ENCODE measurements at places on chromosomes 12 and 14.
A peak's percentile ranks its signal among the peaks of the same experiment; 100 is the strongest.

DNA sequence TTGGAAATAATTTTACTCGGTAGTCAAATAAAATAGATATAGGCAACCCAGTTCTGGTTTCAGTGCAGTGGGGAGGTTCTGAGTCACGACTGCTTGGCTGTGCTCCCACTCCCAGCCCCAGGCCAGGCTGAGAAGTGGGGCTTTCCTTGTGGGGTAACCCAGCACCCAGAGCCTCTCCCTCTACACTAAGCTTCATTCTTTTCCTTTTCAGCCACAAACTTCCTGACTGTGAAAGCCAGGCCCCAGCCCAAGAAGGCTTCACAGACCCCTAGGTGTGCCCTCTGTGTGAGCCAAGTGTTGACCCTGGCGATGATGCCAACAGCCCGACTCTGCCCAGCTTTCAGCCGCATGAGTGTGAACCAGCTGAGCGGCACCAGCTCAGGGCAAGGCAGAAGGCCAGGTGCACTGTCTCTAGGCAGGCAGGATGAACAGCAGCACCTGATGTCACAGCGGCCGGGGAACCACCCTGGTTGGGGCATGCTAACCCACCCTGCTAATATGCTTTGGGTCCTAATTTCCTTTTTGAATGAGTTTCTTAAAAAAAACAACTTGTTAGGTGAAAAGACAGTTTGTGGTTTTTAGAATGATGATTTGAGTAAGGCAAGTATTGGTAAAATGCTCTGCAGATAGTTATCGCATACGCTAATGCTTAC is 42.2 kb upstream of the ATP23 start:
- DNase-seq, result peak; percentile 46

DNA sequence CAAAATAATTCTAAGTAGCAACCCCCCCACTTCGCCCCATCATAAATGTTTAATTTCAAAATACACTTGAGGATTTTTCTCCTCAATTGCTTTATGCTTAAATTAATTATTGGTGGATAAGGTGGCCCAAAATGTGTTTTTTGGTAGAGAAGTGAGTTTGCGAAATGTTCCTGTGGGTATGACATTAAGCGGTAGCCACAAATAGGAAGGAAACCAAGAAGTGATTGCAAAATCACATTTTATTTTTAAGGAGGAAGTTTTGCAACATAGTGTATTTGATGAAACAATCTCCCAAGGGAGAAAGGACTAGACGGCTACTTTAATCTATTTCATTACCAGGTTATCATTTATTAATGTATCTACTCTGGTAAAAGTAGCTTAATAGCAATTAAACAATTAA is 25.5 kb downstream of the SLC25A3 start:
- no peak for DNase-seq

GRCh38 chr14:103716091-103716801 is 636 bp downstream of the ZFYVE21 start:
- no peak for DNase-seq

- DNase-seq, result peak; percentile 44
Observed at GRCh38 chr14:38481952-38482678, 226.2 kb upstream of the CLEC14A start.

GRCh38 chr12:108218921-108219320 is 89.8 kb downstream of the WSCD2 start:
- DNase-seq, result no peak

- DNase-seq, result no peak
Observed at GRCh38 chr12:101915841-101916240, 38.5 kb downstream of the DRAM1 start.

DNA sequence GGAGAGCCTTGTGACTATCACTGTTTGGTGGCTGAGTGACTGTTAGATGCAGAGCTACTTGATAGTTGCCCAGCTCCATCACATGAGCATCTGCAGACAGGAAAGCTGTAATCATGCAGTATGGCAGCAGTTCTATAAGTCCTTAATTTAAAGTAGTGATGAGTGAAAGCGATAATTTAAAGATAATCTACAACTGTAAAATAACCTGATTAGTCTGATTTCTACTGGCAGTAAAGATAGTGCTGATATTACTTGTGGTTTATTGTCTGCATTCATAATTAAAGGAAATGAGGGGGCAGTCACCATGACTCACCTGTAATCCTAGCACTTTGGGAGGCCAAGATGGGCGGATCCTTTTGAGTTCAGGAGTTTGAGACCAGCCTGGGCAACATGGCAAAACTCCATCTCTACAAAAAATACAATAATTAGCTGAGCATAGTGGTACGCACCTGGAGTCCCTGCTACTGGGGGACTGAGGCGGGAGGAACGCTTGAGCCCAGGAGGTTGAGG is 41.2 kb upstream of the PLEKHD1 start:
- DNase-seq, result no peak

- peak; percentile 84 for DNase-seq
Observed at GRCh38 chr12:62123721-62124203, 136.4 kb upstream of the USP15 start.

- DNase-seq, result no peak
Observed at GRCh38 chr12:25001311-25001710, 52.4 kb upstream of the BCAT1 start.

GRCh38 chr12:107014055-107014454 is 27.1 kb upstream of the MTERF2 start:
- DNase-seq, result peak; percentile 70

GRCh38 chr12:47024463-47024862 is 55.0 kb upstream of the PCED1B start:
- DNase-seq, result no peak

GRCh38 chr12:2697057-2697800 is 97.5 kb upstream of the FKBP4 start:
- no peak for DNase-seq

GRCh38 chr14:89900802-89901201 is 53.7 kb downstream of the EFCAB11 start:
- DNase-seq, result no peak

- DNase-seq, result no peak
Observed at GRCh38 chr12:68624933-68625332, 14.2 kb downstream of the RAP1B start.

DNA sequence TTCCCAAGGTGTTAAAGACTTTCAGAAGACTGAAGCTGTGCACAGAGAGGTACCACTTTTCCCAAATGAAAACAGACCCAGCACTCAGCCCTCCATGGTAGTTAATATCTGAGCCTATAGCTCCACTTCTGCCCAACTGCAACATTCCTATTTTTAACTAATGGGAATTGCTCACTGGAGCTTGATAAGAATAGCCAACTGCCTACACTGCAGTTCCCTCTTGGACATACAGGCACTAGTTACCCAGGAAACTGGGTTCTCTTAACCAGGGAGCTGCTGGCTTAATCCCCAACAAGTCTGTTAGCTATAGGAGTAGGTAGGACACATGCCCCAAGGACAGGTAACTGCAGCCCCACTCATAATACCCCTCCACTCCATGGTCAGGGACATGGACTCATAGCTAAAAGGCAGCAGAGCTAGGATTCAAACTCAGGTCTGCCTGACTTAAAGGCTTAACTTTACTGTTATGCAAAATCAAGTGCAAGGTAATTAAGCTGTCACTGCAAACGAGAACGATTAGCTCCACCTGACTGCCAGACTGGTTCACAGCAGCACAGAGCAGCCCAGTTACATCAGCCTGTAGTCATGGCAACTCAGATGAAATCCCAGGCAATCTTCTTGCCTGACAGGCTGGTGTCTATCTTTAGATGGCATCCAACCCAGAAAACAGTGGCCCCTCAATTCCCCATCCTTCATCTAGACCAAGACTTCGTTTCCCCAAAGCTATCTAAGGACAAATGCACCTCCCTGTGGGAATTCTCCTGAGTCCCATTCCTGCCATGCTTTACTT is 77.1 kb upstream of the ACTN1 start:
- peak; percentile 87 for DNase-seq

Data from endodermal cell (in vitro differentiated cells).